CD4-positive, alpha-beta T cell treated with Interleukin-2 at 100 ng/mL for 4 hours (primary cell): ENCODE measurements at places on chromosomes 16 and 17.

GRCh38 chr17:14784997-14785696 is 480.0 kb downstream of the PMP22 start:
- peak; percentile 12 for DNase-seq

DNA sequence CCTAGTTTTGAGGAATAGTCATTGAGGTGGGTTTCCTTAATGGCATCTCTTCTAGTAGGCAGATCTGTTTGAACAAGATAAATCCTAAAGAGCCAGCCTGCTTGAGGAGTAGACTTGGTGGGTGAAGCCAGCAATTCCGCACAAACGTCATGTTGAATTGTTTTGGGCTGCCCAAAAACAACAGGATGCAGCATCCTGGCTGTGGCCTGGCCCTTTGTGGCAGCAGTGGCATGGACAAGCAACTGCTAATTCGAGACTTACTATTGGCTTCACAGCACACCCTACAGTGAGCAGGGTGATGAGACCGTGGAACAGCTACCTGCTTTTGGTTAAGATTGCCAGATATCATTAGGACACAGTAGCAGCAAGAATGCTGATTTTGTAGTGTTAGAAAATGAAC is 9.3 kb upstream of the VPS4A start:
- DNase-seq, result no peak

DNA sequence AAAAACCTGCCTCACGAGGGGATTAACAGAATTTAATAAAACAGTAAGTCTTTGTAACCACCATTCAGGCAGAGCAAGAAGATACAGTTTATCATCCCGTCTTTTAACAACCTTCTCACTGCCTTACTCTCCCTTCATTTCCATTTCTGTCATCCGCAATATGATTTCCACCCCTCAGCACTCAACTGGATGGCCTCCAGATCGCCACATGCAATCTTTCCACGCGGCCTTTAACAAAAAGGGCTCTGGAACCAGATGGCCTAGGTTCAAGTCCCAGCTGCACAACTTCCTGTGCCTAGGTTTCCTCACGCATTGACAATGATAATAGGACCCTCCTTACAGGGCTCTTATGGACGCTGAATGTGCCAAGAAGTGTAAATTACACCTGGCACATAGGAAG is 103.6 kb downstream of the GAS7 start:
- DNase-seq, result no peak

DNA sequence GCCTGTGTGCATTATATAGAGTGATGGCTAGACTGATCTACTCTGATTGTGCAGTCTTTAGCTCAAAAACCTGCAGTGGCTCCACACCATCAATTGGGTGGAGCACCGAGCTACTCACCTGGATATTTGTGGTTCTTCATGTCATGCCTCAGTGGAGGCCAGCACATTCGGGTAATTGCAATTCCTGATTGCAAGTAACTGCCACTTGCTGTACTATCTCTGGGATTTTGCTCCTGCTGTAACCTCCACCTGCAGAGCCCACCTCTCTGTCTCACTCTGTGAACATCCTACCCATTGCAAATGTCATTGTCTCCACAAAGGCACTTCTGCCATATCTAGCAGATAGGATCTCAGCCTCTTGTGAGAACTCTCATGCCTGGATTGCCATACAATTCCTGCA is 1.7 kb upstream of the CCL1 start:
- DNase-seq, result no peak

GRCh38 chr17:32648450-32648849 is 161.7 kb downstream of the CDK5R1 start:
- no peak for DNase-seq

DNA sequence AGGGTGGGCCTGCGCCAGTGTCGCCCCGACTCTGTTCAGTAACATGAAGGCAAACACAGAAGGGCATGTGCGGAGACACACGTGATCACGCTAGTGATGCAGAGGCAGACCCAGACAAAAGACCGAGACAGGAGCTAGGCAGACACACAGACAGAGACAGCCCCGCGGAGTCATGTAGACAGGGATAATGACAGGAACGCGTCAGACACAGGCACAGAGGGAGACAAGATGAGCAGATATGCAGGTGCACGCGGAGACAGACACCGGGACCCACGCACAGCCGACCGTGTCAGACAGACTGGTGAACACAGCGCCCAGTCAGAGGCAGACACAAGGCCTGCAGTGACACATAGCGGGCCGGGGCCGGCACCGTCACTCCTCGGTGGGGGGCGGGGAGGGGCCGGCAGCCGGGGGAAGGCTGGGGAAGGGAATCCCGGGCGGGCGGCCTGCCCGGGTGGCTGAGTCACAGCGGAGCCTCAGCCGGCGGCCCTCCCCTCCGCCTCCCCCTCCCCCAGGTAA is 7.4 kb downstream of the KDM6B start:
- peak; percentile 96 for DNase-seq

- no peak for DNase-seq
Measured at GRCh38 chr16:48956620-48957019, 325.0 kb downstream of the CBLN1 start.

GRCh38 chr17:9875441-9875840 is 29.6 kb downstream of the RCVRN start:
- no peak for DNase-seq

DNA sequence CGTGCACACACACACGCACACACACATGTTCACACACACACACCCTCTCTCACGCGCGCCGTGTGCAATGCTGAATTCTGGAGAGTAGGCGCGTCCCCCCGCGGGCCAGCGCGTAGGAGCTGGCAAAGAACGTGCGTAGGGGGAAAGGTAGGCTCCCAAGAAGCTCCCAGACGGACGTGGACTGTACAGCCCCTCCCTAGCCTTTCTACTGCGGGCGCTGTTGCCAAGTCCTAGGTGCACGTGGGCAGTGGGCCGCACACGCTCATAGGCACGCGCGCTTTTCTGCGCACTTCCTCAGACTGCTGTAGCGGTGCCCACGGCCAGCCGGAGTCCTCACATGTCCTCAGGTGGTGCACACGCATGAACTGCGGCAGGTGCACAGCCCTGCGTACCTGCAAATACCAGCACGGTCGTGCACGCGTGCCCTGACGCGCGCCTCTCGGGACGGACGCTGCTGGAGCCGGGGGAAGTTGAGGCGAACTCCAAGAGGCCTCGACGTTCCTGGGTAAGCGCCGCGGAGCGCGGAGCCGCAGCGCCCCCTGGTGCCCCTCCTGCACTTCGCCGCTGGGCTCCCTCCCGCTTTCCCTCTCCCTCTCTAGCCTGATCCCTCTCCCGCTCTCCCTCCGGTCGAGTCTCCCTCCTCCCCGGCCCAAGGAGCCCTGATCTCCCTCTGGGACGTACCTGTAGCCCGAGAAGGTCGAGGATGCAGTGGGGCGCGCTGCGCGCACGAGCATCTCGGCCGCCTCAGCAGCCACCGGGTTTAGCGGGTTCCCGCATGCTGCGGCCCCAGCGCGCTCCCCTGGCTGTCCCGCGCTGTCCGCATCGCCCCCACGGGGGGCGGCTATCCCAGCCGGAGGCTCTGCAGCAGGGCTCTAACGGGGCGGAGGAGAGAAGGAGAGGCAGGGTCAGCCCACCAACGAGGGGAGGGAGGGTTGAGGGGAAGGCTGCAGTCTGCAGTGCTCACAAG is 749 bp downstream of the GRIN2A start:
- DNase-seq, result no peak

- no peak for DNase-seq
Measured at GRCh38 chr16:23771027-23771426, 16.2 kb downstream of the CHP2 start.
